ENCODE measurements at places on chromosomes 11 and 22. TPM values are rescaled to one million over a fixed set of nuclear protein-coding genes. Genes with fewer than 3 reads are reported as not detected.

MS4A12 gene
- not detected for total RNA-seq

OR5M3 gene
- total RNA-seq: not detected

UPK3A gene
- total RNA-seq: not detected

RFPL1 gene
- not detected for total RNA-seq

SMIM38 gene
- 0.26 TPM for total RNA-seq

CRYBB3 gene
- total RNA-seq: not detected

FIBIN gene
- total RNA-seq: not detected

ASCL2 gene
- total RNA-seq: 0.42 TPM

FOLH1 gene
- not detected for total RNA-seq

CRYBB2 gene
- total RNA-seq: not detected

- no peak for DNase-seq
Observed at GRCh38 chr11:78672850-78673620, 98.4 kb upstream of the NARS2 start.

DNA sequence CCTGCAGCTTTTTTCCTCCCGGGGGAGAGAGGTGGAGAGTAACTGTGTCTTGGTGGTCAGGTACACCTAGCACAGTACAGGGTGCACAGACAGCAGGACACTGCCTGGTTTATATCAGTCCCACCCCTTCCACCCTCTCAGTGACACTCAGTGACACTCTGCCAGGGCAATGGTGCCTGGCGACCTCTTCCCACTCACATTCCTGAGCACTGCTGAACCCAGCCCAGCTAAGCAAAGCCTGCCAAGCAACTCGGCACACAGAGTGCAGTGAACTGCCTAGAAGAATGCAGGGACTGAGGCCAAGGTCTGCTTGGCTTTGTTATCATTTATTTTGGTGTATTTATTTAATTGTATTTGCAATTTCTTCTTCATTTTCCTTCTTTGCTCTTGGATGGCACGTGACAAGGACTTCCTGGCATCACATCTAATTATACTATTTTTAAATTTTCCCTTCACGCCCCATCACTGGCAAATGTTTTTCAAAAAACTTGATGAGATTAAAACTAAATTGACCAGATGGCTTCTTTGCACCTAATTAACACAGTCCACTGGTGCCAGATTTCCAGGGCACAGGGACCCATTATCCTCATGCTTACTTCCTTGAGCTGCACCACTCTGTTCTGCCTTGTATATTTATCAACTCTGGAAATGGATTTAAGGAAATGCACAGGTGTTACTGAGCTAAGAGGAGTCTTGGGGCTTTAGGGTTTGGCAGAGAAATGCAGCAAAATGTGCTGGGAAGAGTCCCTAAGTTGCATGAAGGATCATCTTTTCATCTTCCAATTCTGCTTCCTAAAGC lies 205.6 kb downstream of the ADAMTS15 start:
- no peak for DNase-seq

- DNase-seq: no peak
Observed at GRCh38 chr22:49733631-49734030, 94.0 kb downstream of the BRD1 start.

DNA sequence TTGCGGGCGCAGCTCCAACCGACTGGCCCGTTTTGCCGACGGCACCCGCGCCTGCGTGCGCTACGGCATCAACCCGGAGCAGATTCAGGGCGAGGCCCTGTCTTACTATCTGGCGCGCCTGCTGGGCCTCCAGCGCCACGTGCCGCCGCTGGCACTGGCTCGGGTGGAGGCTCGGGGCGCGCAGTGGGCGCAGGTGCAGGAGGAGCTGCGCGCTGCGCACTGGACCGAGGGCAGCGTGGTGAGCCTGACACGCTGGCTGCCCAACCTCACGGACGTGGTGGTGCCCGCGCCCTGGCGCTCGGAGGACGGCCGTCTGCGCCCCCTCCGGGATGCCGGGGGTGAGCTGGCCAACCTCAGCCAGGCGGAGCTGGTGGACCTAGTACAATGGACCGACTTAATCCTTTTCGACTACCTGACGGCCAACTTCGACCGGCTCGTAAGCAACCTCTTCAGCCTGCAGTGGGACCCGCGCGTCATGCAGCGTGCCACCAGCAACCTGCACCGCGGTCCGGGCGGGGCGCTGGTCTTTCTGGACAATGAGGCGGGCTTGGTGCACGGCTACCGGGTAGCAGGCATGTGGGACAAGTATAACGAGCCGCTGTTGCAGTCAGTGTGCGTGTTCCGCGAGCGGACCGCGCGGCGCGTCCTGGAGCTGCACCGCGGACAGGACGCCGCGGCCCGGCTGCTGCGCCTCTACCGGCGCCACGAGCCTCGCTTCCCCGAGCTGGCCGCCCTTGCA lies 1.0 kb downstream of the FJX1 start:
- DNase-seq: no peak

- no peak for DNase-seq
Observed at GRCh38 chr22:37187552-37187890, 526 bp downstream of the C1QTNF6 start.

- no peak for DNase-seq
Observed at GRCh38 chr11:69470793-69471728, 10.4 kb upstream of the LINC01488 start.

DNA sequence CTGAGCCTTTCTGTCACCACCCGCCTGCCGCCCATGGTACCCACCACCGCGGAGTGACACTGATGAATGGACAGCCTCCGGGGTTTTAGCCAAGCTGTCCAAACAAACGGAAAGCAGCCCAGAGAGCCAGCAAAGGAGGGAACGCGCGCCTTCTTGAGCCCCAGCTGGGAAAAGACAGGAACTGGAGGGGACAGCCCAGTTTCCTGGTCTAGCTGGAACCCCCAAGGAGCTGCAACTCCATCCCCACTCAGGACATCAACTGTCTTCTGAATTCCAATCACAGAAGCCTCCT lies 33.7 kb downstream of the SHISAL1 start:
- no peak for DNase-seq

- no peak for DNase-seq
Observed at GRCh38 chr11:123434262-123434661, 4.2 kb downstream of the GRAMD1B start.

DNA sequence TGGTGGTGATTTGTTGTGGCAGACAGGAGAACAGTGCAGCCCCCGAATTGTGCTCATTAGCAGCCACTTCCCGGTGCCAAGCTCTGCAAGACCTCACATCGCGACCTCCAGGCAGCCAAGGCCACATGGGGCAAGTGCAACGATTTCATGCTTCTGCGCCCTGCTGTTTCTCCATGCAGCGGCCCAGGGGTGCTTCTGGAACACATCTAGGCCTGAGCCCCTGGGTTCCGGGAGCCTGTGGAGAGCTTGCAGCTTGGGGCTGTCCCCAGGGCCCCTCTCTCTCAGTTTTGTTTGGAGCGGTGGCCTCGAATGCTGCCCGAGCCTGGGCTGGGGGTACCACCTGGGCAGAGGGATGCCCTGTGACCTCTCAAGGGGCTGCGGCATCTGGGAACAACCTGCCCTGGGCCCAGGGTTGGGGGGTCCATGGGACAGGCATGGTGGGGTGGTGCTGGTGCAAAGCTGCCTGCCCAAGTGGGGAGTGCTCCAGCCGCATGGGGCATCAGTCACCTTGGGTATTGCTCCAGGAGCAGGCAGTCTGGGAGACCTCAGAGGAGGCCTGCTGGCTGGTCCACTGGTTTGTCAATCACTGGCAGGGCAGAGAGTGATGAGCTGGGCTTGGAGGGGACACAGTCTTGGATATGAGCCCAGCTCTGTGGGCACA lies 51.9 kb downstream of the TPCN2 start:
- no peak for DNase-seq

DNA sequence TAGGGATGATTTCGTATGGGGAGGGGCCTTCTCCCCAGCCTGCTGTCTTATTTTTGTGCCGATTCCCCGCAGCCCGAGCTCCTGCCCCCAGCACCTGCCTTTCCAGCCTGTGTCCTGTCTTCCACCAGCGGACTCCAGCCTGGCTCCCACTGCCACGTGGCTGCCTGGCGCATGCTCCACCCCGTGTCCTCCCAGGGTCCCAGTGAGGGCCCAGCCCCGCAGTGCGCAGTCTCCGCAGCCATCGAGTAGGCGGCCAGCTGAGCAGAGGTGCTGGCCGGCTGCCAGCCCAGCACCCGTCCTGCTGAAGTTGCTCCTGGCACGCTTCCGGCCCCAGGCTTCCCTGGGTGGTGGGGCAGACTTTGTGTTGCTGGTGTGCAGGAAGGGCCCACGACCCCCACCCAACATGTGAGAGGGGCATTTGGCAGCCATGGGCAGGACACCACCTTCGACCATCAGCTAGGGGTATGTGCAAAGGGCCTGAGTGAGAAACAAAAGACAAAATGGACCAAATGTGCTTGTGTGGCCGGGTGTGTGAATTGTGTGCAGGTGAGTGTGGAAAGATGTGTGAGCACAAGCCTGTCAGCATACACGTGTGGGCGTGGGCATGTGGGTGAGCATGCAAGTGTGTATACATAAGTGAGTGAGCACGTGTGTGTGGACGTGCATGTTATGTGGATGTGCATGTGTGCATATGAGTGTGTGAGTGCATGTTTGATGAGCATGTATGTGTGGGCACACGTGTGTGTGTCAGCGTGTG lies 55.9 kb downstream of the RTN4R start:
- no peak for DNase-seq

DNA sequence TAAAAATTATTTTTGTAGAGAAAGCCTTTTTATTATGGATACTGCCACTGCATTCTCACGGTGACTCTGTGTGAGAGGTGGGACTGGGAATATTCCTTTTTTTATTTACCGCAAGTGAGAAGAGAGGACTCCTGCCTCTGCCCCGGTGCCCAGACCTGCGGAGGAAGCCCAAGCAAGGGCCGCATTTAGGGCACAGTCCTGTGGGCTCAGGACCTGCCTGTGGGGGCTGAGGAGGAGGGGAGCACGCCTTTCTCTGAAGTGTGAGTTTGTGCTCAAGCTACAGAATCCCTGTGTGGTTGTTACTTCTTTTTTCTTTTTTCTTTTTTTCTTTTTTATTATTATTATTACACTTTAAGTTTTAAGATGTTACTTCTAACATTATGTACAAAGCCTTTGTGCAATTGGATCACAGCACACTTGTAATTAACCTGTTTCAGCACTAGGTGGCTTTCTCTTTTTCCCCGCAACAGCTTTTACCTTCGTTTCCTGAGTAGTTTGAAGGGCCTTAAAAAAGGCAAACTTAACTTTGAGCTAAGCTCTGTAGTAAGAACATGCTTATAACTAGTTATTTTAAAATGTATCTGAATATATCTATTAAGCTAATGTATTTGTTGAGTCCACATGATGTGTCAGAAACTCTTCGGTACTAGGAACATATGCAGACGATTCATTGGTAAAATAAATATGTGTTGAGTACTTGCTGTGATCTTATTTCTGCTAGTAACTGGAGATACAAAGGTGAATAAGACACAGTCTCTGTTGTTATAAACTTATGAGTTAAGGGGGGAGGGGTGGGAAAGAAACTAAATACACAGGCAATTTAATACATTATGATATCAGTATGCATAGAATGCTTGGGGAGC lies 18.3 kb downstream of the AMOTL1 start:
- no peak for DNase-seq

DNA sequence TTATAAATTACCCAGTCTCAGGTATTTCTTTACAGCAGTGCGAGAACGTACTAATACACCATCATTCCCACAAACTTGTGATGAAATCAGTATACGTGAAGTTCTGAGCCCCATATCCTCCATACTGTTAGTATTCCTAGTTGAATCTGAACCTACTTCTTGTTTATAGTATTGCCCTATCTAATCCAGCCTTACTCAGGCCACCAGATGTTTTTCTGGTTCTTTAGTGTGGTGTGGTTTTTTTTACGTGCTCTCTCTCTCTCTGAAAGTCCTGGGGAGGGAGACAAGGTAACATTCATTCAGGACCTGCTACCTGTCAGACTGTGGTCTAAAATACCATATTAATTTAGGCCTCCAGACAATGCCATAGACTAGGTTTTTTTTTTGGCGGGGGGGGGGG lies 47.6 kb upstream of the TEAD1 start:
- no peak for DNase-seq

DNA sequence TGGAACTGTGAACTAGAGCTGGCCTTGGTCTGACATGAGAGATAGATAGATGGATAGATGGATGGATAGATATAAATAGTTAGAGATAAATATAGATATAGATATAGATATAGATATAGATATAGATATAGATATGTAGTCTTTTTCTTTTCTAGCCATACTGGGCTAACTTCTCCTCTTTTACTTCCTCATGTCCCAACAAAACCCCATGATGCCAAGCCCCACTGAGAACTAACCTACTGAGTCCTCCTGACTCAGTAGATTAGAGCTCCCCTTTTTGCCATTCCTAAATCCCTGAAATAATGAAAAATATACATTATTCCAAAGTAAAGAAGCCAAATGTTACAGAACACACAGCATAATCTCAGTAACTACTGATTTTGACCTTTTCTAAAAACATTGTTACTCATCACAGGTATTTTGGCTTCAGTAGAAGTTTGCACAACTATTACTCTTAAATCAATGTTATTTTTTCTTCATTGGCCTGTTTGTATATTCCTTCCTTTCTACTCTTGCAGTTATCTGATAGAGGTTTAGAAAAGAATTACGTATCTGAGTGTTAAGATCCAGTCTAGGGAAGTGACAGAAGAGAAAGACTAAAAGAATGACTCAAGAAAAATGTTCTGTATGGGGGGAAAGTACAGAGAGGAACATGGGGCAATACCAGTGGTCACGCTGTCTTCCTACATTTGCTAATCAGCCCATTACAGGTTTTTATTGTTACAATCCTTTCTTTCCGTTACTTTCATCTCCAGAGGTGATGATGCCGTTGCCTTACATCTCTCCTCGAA lies 6.0 kb upstream of the OR10D3 start:
- no peak for DNase-seq

GRCh38 chr22:42604403-42604802 lies 10.3 kb downstream of the POLDIP3 start:
- no peak for DNase-seq

DNA sequence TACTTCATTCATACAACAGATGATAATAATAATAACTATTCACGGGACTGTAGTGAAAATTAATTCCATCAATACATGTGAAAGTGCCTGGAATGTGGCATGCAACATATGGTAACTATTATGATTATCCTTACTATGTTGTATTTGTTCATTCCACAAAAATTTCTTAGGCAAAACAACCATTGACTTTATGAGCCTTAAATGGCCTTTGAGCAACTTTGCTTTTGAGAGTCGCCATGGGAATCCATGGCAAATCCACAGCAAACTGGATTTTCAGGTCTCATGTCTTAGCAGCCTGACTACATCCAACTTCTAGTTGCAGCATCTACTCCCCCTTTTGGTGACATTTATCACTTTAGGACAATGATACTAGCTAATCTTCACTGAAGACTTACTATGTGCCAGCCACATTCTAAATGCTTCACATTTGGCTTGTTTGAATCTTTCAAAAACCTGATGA lies 56.8 kb downstream of the SLC1A2 start:
- DNase-seq: no peak

DNA sequence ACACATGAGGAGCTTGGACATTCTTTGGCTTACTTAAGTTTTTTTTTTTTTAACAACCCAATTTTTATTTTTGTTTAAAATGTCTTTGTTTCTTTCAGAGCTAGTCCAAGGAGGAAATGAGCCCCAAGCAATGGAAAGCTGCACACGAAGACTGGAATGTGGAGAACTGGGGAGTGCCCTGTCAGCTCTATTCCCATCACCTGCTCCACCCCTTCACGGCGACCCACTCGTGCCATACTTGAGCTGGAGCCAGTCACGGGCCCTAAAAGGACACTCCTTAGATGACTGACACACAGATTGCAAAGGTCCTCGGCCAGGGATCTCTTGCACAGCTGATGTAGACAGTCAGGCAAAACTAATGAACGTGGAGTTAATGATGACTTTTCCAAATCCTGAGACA lies 10.6 kb upstream of the SLC25A18 start:
- no peak for DNase-seq

All from activated T-helper 1 cell treated with anti-CD3 and anti-CD28 coated beads, Interleukin-12 subunit alpha, Interleukin-12 subunit beta, Interleukin-2, Interleukin-4 antibody, amounts not matched to agents 30 ng/mL and 10 ng/mL and 1 ng/mL, durations not matched to agents 14 hours and 24 hours and 36 hours (primary cell).